ENCODE measurements at places on chromosomes 13 and 19.
A peak's percentile ranks its signal among the peaks of the same experiment; 100 is the strongest.

GRCh38 chr19:18167975-18168645 lies 5.5 kb upstream of the IFI30 start:
- DNase-seq = peak; percentile 95

DNA sequence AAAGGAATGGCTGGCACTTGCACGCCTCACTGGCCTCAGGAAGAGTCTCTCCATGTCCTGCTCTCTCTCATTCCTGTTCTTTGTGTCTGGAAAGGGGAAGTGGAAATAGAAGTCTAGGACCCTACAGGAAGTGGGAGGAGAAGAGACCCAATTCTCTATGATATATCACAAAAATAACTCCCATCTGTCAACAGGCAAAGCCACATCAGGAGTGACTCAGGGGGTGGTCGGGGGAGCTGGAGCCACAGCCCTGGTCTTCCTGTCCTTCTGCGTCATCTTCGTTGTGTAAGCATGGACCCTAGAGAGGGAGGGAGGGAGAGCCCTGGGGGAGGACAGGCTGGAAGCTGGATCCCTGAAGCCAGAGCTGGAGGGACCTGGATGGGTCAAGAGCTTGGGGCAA lies 3.0 kb downstream of the SIGLEC9 start:
- no peak for DNase-seq

- DNase-seq = no peak
These were observed 103.5 kb downstream of the SUCLA2 start for GRCh38 chr13:47897411-47898050.

DNA sequence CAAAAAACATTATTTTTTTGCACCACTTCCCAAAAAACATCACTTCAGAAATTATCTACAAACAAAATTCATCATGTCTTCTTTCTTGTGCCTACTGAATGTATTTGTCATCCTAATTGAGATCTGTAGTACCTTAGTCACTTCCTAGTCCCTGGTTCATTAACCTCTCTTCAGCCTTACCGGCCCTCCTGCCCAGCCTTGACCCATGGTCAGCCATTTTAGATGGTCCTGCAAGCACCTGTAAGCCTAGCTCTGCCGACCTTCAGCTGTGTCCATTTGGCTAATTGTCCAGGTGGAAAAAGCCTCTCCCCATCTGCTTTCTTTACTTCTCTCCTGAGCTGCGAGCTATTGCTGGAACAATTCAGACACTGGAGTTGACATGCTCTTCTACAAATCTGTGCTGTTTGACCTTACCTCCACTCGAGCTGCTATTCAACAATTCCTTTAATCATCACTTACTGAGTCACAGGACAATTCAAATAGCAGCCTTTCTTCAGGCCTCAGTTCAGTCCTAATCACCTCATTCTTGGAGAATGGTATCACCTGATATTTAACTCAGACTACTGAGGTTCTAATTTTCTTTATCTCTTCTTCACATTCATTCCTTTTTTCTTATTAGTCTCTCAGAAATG lies 882.5 kb downstream of the PCDH9 start:
- no peak for DNase-seq

DNA sequence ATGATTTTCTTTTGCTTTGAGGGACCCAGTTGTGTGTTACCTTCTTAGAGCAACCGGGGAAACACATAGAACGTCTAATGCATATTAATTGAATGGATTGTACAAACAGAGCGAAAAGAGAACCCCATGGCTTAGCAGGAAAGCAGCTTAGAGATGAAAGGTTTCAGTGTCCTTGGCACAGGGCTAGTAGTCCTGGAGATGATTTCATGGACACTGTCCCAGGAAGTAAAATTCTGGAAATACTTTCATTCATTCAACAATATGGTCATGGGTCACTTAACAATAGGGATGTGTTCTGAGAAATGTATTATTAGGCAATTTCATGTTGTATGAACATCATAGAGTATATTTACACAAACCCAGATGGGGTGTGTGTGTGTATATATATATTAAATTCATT lies 9.7 kb upstream of the FUT2 start:
- DNase-seq = no peak

DNA sequence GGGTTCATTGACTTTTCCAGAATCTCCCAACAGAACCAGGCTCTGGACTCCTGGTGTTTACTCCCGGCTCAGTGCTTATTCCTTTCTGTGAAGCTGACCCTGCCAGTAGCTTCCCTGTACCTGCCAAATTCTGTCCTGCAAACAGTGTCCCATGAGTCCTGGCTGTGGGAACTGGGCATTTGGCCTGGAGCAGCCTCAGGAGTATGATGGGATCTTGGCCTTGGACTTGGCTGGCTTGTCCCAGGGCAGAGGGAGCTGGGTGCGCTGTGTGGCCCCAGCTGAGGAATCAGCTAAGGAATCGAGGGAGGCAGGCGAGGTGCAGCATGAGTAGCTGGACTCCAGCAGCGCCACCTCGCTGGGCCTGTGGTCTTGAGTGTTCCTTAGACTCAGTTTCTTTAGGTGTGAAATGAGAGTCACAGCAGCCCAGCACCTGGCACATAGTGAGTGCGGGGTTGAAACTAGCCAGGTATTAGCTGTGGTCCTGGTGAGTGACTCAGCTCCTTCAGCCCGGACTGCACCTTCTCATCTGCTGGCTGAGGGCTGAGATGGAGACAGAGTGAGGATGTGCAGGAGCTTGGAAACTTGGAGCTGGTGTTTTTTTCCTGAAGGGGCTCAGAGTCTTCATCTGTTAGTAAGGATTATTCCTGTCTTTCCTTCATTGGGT lies 10.4 kb downstream of the CLASRP start:
- DNase-seq = no peak

- no peak for DNase-seq
These were observed 669.9 kb upstream of the PCDH20 start for GRCh38 chr13:62085337-62086229.

DNA sequence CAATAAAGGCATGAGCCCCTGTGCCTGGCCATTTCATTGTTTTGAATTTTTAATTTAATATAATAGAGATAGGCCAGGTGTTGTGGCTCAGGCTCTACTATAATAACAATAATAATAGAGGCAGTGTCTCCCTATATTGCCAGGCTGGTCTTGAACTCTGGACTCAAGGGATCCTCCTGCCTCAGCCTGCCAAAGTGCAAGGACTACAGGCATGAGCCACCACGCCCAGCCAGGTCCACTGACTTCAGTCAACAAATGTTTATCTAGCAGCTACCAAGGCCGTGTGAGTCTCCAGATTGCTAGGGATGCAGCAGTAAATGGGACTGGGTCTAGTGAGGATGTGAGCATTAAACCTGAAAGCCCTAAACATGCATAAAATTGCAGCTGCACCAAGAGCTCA lies 13.8 kb upstream of the ILF3 start:
- DNase-seq = no peak

GRCh38 chr19:35710784-35711723 lies 6.7 kb downstream of the ZBTB32 start:
- no peak for DNase-seq

- no peak for DNase-seq
These were observed 144.0 kb downstream of the KDM4B start for GRCh38 chr19:5112681-5113575.

- DNase-seq = no peak
These were observed 328 bp downstream of the CYP4F12 start for GRCh38 chr19:15673176-15673654.

DNA sequence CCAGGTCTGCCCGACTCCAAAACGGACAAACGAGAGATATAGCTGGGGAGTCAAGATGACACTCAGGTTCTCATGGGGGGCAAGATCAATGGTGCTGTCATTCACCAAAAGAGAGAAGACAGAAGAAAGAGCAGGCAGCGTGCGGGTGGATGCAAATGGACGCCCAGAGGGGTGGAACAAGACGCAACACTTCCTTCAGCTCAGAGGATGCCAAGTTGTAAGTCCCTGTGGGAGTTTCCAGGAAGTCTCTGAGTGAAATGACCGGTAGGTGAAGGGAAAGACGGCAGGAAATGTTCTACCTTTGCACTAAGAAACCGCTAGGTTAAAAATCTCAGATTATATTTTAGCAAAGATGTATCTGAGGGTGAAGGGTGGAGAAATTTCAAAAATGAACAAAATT lies 26.5 kb downstream of the TUBGCP3 start:
- DNase-seq = no peak
